ENCODE measurements at places on chromosomes 2 and 18.

- DNase-seq, result no peak
Measured at GRCh38 chr2:140473851-140474250, 1657.0 kb downstream of the LRP1B start.

- no peak for DNase-seq
Measured at GRCh38 chr2:10008809-10009176, 34.6 kb upstream of the KLF11 start.

- DNase-seq, result no peak
Measured at GRCh38 chr2:83470928-83471327, 988.2 kb downstream of the SUCLG1 start.

GRCh38 chr2:21757805-21758430 lies 634.1 kb downstream of the TDRD15 start:
- DNase-seq, result no peak

- DNase-seq, result no peak
Measured at GRCh38 chr2:2850218-2850755, 519.2 kb upstream of the MYT1L start.

- no peak for DNase-seq
Measured at GRCh38 chr2:30986231-30986580, 152.0 kb downstream of the GALNT14 start.

DNA sequence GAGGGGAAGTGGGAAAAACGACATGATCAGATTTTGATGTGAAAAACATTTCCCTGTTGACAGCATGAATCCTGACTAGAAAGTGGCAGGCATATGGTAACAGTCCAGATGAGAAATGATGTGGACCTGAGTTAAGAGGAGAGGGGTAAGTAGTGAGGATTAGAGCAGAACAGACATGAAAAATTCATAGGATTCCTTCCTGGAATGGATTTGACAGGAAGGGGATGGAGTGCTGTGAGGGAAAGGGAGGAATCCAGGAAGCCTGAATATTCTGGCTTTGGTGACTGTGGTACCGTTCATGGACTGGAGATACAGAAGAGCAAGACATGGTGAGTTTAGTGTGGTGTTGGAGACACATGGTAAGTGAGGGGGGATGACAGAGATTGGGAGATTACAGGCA lies 115.4 kb downstream of the TMEM131 start:
- no peak for DNase-seq

- no peak for DNase-seq
Measured at GRCh38 chr2:33672389-33672788, 73.3 kb upstream of the FAM98A start.

- no peak for DNase-seq
Measured at GRCh38 chr2:30046979-30047378, 99.8 kb upstream of the YPEL5 start.

GRCh38 chr2:126761981-126762878 lies 106.3 kb downstream of the GYPC start:
- DNase-seq, result no peak

- no peak for DNase-seq
Measured at GRCh38 chr2:35827086-35827485, 528.5 kb upstream of the CRIM1 start.

- no peak for DNase-seq
Measured at GRCh38 chr18:67143028-67143427, 373.5 kb downstream of the DSEL start.

Data from fibroblast of skin of abdomen (primary cell).